PC-3 (cell line): ENCODE measurements at places on chromosomes 7 and 10. TPM values are rescaled to one million over a fixed set of nuclear protein-coding genes. Genes with fewer than 3 reads are reported as not detected.

Gene NUTM2B
- total RNA-seq = 0.84 and 1.4 TPM in 2 replicates

Gene NPFFR1
- not detected in 2 replicates for total RNA-seq

Gene AZGP1
- 0.18 TPM in 1 of 2 replicates, not detected in the other for total RNA-seq

Gene SLC35G1
- total RNA-seq = 4.1 and 6.9 TPM in 2 replicates

Gene VPS37D
- 6.3 and 7.7 TPM in 2 replicates for total RNA-seq

Gene HOXA2
- 0.07 and 1.8 TPM in 2 replicates for total RNA-seq

Gene HABP2
- not detected in 2 replicates for total RNA-seq

Gene RNF32
- total RNA-seq = 1.7 and 2.2 TPM in 2 replicates

DNA sequence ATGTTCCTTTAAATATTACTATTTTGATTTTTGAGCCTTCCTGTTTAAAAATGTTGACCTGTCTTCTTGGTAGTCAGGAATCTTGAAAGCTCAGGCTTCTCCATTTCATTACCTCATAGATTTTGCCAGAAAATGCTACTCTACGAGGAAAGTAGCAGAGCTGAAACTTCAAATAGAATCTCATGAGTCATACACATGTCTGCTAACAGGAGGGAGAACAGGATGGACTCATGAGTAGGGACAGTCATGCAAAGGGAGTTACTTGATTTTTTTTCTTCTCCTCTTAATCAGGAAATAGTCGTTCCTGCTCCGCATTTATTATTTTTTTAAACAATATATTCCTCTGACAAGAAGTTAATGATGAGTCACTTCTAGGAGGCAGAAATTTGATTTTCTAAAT, 37.0 kb upstream of the MINDY3 start:
- H3K27me3 ChIP-seq = no peaks in the 10 kb centered on the region
- no peaks in the 10 kb centered on the region for H3K36me3 ChIP-seq
- H3K4me1 ChIP-seq = no peaks in the 10 kb centered on the region
- DNase-seq = peak; percentile 26
- H3K4me3 ChIP-seq = no peak overlapping the region
- no peak overlapping the region for H3K27ac ChIP-seq

- H3K27me3 ChIP-seq = peaks cover 25% of the 10 kb centered on the region
- no peaks in the 10 kb centered on the region for H3K36me3 ChIP-seq
- DNase-seq = no peak
- H3K27ac ChIP-seq = no peak overlapping the region
- no peaks in the 10 kb centered on the region for H3K4me1 ChIP-seq
- no peak overlapping the region for H3K4me3 ChIP-seq
Measured at GRCh38 chr10:128526791-128527375, 400.7 kb upstream of the MKI67 start.

GRCh38 chr10:17474595-17475323, 20.4 kb upstream of the ST8SIA6 start:
- H3K4me3 ChIP-seq = no peak overlapping the region
- H3K4me1 ChIP-seq = no peaks in the 10 kb centered on the region
- peak; percentile 16 for DNase-seq
- H3K27me3 ChIP-seq = no peaks in the 10 kb centered on the region
- H3K36me3 ChIP-seq = no peaks in the 10 kb centered on the region
- H3K27ac ChIP-seq = no peak overlapping the region

GRCh38 chr10:126421756-126422256, 33.5 kb upstream of the ADAM12 start:
- no peak overlapping the region for H3K4me3 ChIP-seq
- H3K27ac ChIP-seq = peak overlapping the region; percentile 26

GRCh38 chr10:77606751-77607150, 30.9 kb downstream of the KCNMA1 start:
- peak overlapping the region; percentile 47 for H3K27ac ChIP-seq
- H3K27me3 ChIP-seq = no peaks in the 10 kb centered on the region
- peaks cover 61% of the 10 kb centered on the region for H3K4me1 ChIP-seq
- peak; percentile 99 for DNase-seq

GRCh38 chr10:17907641-17908040, 44.1 kb upstream of the SLC39A12 start:
- H3K27ac ChIP-seq = no peak overlapping the region
- H3K4me3 ChIP-seq = no peak overlapping the region
- H3K4me1 ChIP-seq = peaks cover 10% of the 10 kb centered on the region; the same call in 1 of the 2 replicates
- H3K36me3 ChIP-seq = no peaks in the 10 kb centered on the region
- no peak for DNase-seq
